T-cell (primary cell): ENCODE measurements at places on chromosomes 12 and 14. TPM values are rescaled to one million over a fixed set of nuclear protein-coding genes. Genes with fewer than 3 reads are reported as not detected.

DNA sequence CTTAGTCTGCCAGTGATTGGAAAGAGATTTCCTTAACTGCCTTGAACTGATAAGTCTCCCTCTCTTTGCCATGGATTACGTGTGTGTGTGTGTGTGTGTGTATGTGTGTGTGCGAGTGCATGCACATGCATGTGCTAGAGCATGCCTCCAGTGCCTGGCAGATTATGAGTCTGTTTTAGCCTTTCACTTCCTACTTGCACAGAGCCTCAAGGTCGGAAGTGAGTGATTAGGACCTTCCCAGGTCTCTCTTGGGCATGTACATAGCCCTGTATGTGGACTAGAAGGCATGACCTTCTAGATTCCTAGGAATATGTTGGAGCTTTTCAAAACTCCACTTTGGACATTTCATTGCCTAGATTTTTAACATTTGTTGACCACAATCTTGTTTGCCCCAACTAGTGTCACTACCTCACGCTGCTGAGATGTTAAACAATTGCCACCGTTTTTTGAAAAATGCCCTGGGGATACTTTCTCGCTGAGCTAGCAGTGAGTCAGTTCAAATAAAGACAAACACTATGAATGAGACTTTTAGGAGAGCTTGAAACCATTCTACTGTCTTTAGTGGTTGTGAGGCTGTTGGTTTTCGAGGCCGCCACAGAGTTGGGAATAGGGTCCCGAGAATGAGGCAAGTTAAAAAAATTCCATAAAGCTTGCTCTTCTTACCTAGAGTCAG, 28.2 kb downstream of the KIAA0586 start:
- no peak for DNase-seq

DNA sequence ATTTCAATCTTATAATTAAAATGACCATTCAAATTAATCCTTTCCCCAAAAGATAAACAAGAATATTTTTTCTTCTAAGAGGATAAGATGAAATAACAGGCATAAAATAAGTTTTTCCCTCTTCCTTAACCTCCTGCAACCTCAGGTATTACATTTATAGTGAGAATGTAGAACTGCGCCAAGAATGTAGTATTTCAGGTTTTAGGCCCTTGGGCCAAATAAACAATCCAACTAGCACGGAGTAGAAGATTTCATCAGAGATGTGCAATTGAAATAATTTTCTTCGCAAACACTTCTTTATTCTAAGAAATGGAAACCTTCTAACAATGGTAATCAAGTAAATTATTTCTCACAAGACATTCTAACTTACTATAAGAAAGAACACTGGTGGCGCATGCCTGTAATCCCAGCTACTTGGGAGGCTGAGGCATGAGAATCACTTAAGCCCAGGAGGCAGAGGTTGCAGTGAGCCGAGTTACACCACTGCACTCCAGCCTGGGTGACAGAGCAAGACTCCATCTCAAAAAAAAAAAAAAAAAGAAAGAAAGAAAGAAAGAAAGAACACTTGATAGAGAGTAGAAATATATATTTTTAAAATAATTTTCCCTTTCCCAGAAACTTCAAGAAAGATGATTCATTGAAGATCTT, 100.8 kb downstream of the TAOK3 start:
- DNase-seq, result no peak

GRCh38 chr14:99248761-99249171, 23.2 kb downstream of the BCL11B start:
- no peak for DNase-seq

- DNase-seq, result peak; percentile 15
These were observed 991 bp upstream of the RCOR1 start for GRCh38 chr14:102591372-102591943.

- DNase-seq, result no peak
These were observed 91.0 kb downstream of the FLRT2 start for GRCh38 chr14:85620947-85621346.

DNA sequence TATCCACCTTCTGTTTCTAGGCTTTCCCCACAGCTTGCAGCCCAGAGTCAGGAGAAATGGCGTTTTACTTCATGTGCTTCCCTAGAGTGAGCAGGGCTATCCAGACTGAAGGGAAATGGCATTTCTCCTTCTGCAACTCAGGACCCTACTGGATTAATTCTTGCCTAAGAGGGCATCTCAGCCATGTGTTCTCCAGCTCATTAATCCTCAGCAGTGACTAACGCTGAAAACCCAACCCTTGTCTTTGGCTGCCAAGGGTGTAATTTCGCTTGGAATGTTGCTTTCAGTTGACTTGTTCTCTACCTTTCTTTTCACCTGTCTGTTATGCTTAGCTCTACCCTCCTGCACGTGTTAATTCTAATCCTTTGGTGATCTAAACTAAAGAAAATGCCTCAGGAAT, 21.0 kb upstream of the EMP1 start:
- DNase-seq, result no peak

KRT85 gene
- total RNA-seq, result not detected

FGD6 gene
- total RNA-seq, result 0.70 TPM
